Activated naive CD8-positive, alpha-beta T cell treated with anti-CD3 and anti-CD28 coated beads for 36 hours (primary cell): ENCODE measurements at places on chromosomes 6 and 20. TPM values are rescaled to one million over a fixed set of nuclear protein-coding genes. Genes with fewer than 3 reads are reported as not detected.

GRCh38 chr6:3571250-3571681, 114.4 kb upstream of the SLC22A23 start:
- DNase-seq: no peak

Gene CALHM4
- not detected for total RNA-seq

- DNase-seq: no peak
These were observed 68.2 kb downstream of the PXDC1 start for GRCh38 chr6:3683331-3683730.

Gene PSORS1C1
- total RNA-seq: not detected

Gene TDP2
- 45.9 TPM for total RNA-seq

DNA sequence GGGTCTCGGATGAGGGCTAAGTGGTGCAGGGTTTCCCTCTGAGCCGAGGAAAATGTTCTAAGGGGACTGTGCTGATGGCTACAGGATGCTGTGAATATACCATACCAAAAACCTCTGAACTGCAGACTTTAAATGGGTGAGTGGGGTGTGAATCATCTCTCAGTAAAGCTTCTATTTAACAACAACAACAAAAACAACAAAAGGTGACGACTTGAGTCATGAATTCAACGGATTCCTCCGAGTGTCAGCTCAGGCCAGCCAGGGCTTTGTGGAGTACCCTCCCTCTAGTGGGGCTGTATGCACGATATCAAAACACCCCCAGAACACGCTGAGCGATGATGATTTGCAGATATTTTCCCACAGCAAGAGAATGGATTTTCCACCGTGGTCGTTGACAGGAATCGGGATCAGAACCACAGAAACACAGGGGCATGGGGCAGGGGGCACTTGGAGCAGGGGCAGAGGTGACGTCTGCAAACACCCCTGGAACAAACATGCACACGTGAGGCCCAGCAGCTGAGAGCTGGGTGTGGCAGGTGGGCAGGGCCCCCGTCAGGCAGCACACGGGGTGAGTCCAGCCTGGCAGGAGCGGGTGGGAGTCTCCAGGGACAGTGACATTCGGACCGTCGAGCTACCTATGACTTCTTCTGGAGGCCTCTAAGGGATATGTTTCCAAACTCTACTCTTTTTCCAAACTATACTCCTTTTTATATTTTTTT, 38.6 kb downstream of the SLC2A4RG start:
- DNase-seq: no peak

GRCh38 chr6:94389218-94389617, 969.9 kb upstream of the EPHA7 start:
- DNase-seq: no peak
